ENCODE measurements at places on chromosomes 1 and 21.

DNA sequence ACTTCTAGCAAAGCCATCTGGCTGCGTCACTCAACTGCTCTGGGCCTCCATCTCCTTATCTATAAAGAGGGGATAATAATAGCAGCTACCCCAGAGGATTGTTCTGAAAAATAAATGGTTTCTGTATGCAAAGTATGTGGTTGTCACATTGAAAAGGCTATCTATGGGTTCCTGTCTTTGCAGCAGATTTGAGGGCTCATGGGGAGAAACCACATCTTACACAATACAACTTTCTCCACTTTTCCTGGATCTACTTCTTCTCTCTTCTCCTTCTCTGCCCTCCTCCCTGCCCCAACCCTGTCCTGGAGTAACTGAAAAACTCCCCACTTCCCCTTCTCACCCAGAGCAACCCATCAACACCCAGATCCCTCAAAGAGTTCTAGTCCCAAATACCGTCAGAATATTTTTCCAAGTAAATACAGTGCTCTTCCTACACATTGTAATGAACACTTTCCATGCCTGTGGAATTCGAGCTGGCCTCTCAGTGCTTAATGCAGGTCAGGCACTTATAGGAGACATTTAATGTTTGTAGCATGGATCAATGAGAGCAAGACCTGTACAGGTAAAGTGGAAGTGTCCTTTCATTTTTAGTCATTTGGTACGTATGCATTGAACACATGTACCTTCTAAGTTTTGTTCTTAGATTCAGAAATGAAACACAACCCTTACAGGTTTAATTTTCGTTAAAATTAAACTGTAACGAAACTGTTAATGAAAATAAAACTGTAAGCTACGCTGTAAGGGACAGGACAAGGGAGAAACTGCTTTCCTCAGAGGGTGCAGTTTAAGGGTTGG, 131.9 kb downstream of the AK5 start:
- no peak for DNase-seq

- DNase-seq: no peak
Observed at GRCh38 chr1:28244549-28245251, 8.8 kb downstream of the ATP5IF1 start.

- DNase-seq: no peak
Observed at GRCh38 chr1:232112076-232112475, 485.5 kb downstream of the DISC1 start.

DNA sequence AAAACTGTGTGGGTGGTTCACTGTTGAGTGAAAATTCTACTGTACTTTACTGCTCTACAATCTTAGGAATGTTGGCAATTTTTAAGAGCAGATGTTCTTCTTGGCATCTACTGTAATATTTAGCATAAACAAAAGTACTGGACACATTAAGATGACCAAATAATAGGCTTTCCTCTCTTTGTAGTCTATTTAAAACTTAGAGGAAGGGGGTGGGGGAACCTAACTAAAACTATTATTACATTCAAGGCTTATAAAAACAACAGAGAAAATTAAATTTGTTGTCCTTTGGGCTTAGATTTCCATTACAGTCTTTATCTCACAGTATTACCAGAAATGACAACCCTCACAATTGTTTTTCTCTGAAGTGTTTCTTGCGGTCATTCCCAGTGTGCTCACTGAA, 181.2 kb downstream of the PLPPR4 start:
- DNase-seq: no peak

DNA sequence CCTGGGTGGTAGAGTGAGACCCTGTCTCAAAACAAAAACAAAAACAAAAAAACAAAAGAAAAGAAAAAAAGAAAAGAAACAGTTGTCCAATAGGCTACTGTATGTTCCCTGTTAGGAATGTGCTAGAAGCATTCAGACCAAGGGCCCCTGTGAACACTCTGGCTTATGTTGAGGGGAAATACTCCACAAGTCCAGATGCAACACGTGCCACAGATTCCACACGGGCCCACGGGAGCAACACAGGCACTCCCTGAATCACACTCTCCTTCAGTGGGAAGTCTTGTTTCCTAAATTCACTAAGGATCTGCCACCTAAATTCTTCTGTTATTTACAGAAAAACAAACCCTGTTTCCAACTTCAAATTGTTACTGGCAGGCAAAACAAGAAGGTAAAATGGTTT, 291.1 kb downstream of the PCP4 start:
- no peak for DNase-seq

DNA sequence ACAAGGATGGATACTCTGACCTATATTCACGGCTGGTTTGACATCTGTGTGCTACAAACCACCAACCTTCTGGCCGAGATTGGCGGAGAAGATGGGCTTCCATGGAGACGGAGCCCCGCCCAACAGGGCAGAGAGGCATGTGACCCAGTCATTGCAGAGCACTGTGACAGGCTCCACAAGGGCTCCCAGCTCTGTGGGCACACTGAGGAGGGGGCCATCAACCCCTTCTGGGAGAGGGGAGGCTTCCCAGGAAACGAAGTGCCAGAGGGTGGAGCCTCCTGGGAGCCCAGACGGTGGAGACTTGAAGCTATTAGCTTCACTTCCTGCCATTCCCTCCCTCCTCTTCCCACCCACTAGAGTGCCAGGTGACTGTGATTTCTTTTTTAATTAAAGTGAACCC, 71.6 kb upstream of the IFFO2 start:
- DNase-seq: no peak

DNA sequence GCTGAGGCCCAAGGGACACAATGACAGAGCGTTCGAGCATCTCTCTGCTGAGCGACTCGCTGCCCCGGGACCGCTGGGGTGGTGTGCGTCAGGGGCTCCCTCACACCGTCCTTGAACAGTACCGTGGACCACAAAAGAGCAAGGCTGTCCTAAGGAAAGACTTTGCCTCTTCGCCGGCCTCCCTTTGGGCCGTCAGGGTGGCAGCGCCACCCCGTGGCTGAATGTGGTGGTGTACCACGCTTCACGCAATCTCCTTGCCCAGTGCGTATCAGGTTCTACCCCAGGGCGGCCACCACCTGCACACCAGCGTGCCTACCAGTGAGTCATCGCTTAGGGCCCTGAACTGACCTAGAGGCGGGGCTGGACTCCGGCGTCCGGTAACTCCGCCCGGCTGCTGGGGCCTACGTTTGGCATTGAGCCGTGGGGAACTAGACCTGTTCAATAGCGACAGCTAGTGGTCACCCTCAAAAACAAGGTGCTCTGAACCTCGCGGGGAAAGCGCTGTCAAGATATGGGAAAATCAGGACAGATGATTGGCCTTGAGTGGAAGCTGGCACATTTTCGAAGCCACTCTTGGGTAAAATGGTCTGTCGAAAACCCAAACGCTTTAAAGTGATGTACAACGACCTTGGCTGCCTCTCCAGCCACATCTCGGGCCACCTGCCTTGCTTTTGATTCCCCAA, 8.1 kb upstream of the TRAF3IP3 start:
- peak; percentile 98 for DNase-seq

DNA sequence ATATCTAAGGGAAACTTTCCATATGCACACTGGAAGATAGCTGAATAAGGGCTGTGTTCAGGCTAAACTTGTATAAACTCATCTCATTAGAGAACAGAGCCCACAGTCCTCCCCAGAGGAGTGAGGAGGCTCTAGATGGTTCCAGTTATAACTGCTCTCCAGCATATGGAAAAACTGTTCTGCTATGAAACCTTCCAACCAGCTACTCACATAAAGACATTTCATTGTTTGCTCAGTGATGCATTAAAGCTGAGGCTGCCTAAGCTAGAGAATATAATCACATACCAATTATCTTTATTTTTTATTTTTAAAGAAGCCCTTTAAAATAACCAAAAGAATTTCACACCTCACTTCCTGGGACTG, 13.3 kb downstream of the AHCYL1 start:
- DNase-seq: no peak
